ENCODE measurements at places on chromosomes 2 and 18. TPM values are rescaled to one million over a fixed set of nuclear protein-coding genes. Genes with fewer than 3 reads are reported as not detected.

DNA sequence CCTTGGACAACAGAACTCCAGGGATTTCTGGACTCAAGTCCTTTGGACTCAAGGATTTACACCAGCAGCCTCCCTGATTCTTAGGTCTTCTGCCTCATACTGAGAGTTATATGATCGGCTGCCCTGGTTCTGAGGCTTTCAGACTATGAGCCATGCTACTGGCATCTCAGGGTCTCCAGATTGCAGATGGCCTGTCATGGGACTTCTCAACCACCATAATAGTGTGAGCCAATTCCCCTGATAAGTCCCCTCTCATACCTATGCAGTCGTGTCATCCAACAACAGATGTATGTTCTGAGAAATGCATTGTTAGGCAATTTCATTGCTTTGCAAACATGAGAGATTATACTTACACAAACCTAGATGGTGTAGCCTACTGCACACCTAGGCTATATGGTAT is 61.4 kb upstream of the MSTN start:
- H3K4me3 ChIP-seq = no peak overlapping the region
- peaks cover 4% of the 10 kb centered on the region for H3K27me3 ChIP-seq
- H3K27ac ChIP-seq = no peak overlapping the region
- no peaks in the 10 kb centered on the region for H3K36me3 ChIP-seq
- no peaks in the 10 kb centered on the region for H3K4me1 ChIP-seq

- H3K27me3 ChIP-seq = peaks cover 33% of the 10 kb centered on the region
- H3K36me3 ChIP-seq = no peaks in the 10 kb centered on the region
- H3K4me1 ChIP-seq = no peaks in the 10 kb centered on the region
- H3K27ac ChIP-seq = no peak overlapping the region
Observed at GRCh38 chr2:19845323-19845920, 56.4 kb downstream of the TTC32 start.

MSH6 gene
- total RNA-seq = 50.9 TPM

GRCh38 chr2:61626827-61627226 is 88.7 kb upstream of the XPO1 start:
- no peaks in the 10 kb centered on the region for H3K4me1 ChIP-seq
- no peak overlapping the region for H3K27ac ChIP-seq
- H3K4me3 ChIP-seq = no peak overlapping the region
- no peak for DNase-seq
- H3K36me3 ChIP-seq = no peaks in the 10 kb centered on the region
- H3K27me3 ChIP-seq = peaks cover 11% of the 10 kb centered on the region

ASB18 gene
- total RNA-seq = not detected

GRCh38 chr2:169034256-169034655 is 3.1 kb upstream of the ABCB11 start:
- peaks cover 5% of the 10 kb centered on the region for H3K36me3 ChIP-seq
- no peaks in the 10 kb centered on the region for H3K4me1 ChIP-seq
- H3K4me3 ChIP-seq = no peak overlapping the region
- no peaks in the 10 kb centered on the region for H3K27me3 ChIP-seq

GRCh38 chr2:119939915-119940314 is 73.0 kb upstream of the EPB41L5 start:
- peaks cover 8% of the 10 kb centered on the region for H3K4me1 ChIP-seq
- no peak overlapping the region for H3K27ac ChIP-seq
- H3K4me3 ChIP-seq = no peak overlapping the region
- no peak for DNase-seq

DNA sequence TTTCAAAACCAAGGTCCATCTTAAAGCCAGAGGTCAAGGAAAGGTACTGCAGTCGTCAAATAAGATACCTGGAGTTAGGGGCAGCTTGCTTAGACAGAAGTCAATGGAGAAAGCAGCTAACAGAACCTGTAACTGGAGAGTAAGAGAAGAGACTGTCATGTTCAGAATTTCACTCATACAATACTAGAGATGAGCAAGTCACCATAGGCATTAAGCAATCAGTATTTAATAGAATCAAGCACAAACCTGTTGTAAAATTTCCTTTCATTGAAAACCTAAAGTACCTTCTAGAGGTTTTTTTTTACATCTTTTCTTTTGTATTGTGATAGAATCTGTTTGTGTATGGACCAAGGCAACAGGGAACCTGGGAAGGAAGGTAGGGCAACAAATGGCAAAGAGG is 183.4 kb upstream of the ERBB4 start:
- H3K4me3 ChIP-seq = no peak overlapping the region
- H3K4me1 ChIP-seq = peaks cover 23% of the 10 kb centered on the region
- no peaks in the 10 kb centered on the region for H3K27me3 ChIP-seq

- peaks cover 20% of the 10 kb centered on the region for H3K27me3 ChIP-seq
- H3K4me1 ChIP-seq = peaks cover 22% of the 10 kb centered on the region
- no peaks in the 10 kb centered on the region for H3K36me3 ChIP-seq
Observed at GRCh38 chr2:111072220-111072871, 48.4 kb upstream of the BCL2L11 start.

DNA sequence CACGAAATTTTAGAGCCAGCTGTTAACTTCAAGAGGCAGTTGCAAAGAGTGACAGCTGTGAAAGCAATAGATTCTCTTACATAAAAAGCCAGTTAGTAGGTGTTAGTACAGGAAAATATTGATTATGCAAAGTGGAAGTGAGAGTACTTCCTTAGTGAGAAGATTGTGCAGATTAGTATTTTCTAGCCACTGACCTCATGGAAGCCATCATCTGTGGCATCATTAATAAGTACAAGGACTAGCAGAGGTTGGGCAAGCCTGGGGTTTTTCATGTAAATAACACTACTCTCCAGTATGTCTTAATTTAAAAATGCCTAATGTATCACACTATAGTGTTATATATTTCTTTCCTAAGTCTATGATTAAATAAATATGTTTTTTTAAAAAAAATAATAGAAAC is 166.2 kb upstream of the DTNA start:
- H3K36me3 ChIP-seq = no peaks in the 10 kb centered on the region
- H3K4me1 ChIP-seq = no peaks in the 10 kb centered on the region
- no peak for DNase-seq
- H3K27me3 ChIP-seq = no peaks in the 10 kb centered on the region
- H3K27ac ChIP-seq = no peak overlapping the region
- H3K4me3 ChIP-seq = no peak overlapping the region

DNA sequence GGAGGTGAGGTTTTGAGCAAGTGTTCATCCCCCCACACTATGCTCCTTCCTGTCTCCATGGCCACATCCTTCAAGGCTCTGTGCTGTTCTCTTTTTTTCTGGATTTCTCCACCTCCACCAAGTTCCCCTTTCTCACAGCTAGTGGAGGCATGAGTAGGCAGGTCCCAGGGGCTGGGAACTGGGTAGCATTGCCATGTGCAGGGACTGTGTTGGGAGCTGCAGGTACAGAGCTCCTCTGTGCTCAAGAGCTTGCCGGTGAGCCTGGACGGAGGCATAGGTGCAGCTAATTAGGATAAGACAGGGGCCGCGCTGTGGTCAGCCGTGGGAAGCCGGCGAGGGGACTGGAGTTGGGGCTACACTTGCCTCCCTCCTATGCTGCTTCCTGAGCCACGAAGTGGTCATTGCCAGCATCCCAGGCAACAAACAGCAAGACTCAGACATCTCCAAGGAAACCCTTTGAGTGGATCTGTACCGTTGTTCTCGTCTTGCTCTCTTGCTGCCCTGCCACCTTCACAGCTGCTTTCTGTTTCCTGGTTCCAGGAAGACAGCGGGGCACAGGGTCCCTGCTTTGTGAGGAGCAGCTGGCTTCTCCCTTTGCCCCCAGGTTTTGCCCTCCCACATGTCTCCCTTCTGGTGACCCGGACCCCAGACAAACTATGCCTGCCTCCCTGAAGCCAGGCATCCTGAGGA is 36.9 kb downstream of the ATOH8 start:
- DNase-seq = no peak
- H3K27ac ChIP-seq = no peak overlapping the region
- peaks cover 27% of the 10 kb centered on the region for H3K36me3 ChIP-seq
- peaks cover 65% of the 10 kb centered on the region for H3K4me1 ChIP-seq
- H3K27me3 ChIP-seq = peaks cover 13% of the 10 kb centered on the region

GRCh38 chr2:116133381-116133942 is 1681.0 kb upstream of the DDX18 start:
- H3K36me3 ChIP-seq = no peaks in the 10 kb centered on the region
- DNase-seq = no peak
- no peaks in the 10 kb centered on the region for H3K4me1 ChIP-seq
- no peak overlapping the region for H3K27ac ChIP-seq
- no peak overlapping the region for H3K4me3 ChIP-seq
- H3K27me3 ChIP-seq = no peaks in the 10 kb centered on the region

DNA sequence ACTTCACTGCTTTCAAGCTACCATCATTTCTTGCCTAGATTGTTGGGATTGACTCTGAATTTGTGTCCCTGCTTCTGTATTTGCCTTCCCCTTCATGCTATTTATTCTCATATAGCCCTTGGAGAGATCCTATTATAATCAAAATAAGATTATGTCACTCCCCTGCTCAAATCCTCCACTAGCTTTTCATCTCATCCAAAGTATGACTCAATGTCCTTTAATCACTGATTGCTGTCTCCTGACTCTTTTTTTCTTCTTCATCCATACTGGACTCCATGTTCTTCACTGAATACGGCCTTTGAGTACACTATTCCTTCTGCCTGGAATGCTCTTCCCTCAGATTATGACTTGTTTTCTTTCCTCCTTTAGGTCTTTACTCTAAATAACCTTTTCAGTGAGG is 5.0 kb downstream of the RBKS start:
- H3K36me3 ChIP-seq = peaks cover 27% of the 10 kb centered on the region
- peaks cover 2% of the 10 kb centered on the region for H3K27me3 ChIP-seq
- H3K4me1 ChIP-seq = peaks cover 75% of the 10 kb centered on the region

GRCh38 chr2:216181351-216181750 is 72.2 kb downstream of the XRCC5 start:
- no peaks in the 10 kb centered on the region for H3K27me3 ChIP-seq
- no peak overlapping the region for H3K4me3 ChIP-seq
- 0 out of 2 replicates have a peak overlapping the region, but pooled peaks have one; percentile 19 for H3K27ac ChIP-seq

VWA3B gene
- not detected for total RNA-seq

SAG gene
- not detected for total RNA-seq

- H3K27ac ChIP-seq = no peak overlapping the region
- no peaks in the 10 kb centered on the region for H3K36me3 ChIP-seq
- no peaks in the 10 kb centered on the region for H3K27me3 ChIP-seq
- H3K4me3 ChIP-seq = no peak overlapping the region
Observed at GRCh38 chr2:79573895-79574674, 61.2 kb downstream of the CTNNA2 start.

IL1RL1 gene
- total RNA-seq = not detected

NT5DC4 gene
- not detected for total RNA-seq

- DNase-seq = no peak
- H3K27me3 ChIP-seq = no peaks in the 10 kb centered on the region
- H3K27ac ChIP-seq = no peak overlapping the region
- H3K4me1 ChIP-seq = no peaks in the 10 kb centered on the region
- no peaks in the 10 kb centered on the region for H3K36me3 ChIP-seq
Observed at GRCh38 chr2:58562276-58562675, 321.2 kb upstream of the FANCL start.

- H3K27ac ChIP-seq = no peak within 1 kb of the TSS
- no peak for DNase-seq
- peaks cover 18% of the 10 kb centered on the region for H3K36me3 ChIP-seq
- peaks cover 38% of the 10 kb centered on the region for H3K4me1 ChIP-seq
Observed at GRCh38 chr2:181680055-181680936, at the start of gene NEUROD1. Gene NEUROD1 (minus strand): TSS chr2:181680517. CDS start chr2:181678860, 1,657 bp downstream.

DNA sequence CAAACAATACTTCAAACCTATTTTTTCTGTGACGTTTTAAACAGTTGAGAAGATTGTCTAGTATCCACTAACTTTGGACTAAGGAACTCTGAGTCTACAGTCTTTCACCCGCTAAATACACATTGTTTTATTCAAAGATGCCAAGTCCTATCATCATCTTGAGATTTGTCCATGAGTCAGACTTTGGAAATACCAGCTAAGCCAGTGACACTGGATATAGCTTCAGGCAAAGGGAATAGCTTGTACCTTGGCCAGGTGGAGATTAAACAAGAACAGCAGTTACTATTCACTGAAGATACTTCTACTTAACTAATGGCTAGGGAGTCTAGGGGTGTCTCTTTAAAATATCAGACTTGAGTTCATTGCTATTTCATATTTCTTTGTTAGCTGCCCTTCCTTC is 137.5 kb downstream of the COMMD1 start:
- no peak overlapping the region for H3K27ac ChIP-seq
- no peak for DNase-seq
- H3K4me3 ChIP-seq = no peak overlapping the region
- H3K27me3 ChIP-seq = 0 out of 2 replicates have a peak, but pooled peaks cover under 1% of the 10 kb centered on the region
- peaks cover 9% of the 10 kb centered on the region for H3K4me1 ChIP-seq

LOXL3 gene
- 75.7 TPM for total RNA-seq

VWC2L gene
- not detected for total RNA-seq

CD8B2 gene
- total RNA-seq = not detected

GRCh38 chr2:79591281-79591680 is 78.4 kb downstream of the CTNNA2 start:
- H3K4me1 ChIP-seq = peaks cover 4% of the 10 kb centered on the region
- no peak overlapping the region for H3K4me3 ChIP-seq
- DNase-seq = no peak
- no peaks in the 10 kb centered on the region for H3K27me3 ChIP-seq

TMEM150A gene
- 10.3 TPM for total RNA-seq

DNA sequence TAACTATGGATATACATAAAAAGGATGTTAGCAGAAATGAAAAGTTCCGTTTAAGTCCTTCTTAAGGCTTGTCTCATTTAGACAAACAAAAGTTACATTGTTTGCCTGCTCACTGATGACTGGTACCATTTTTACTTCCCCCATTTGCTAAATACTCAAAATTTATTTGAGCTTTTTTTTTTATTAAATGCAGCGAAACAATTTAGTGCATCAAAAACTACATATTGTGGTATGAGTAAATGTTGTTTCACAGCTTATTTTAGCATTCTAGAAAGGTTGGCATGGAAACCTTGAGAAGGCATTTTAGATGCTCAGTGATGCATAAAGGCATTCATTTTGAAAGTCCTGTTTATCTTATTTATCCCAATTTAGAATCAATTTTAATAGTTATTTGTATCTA is 100.0 kb downstream of the MAP2 start:
- peaks cover 31% of the 10 kb centered on the region for H3K4me1 ChIP-seq
- no peak overlapping the region for H3K27ac ChIP-seq
- no peak overlapping the region for H3K4me3 ChIP-seq
- DNase-seq = no peak

DNA sequence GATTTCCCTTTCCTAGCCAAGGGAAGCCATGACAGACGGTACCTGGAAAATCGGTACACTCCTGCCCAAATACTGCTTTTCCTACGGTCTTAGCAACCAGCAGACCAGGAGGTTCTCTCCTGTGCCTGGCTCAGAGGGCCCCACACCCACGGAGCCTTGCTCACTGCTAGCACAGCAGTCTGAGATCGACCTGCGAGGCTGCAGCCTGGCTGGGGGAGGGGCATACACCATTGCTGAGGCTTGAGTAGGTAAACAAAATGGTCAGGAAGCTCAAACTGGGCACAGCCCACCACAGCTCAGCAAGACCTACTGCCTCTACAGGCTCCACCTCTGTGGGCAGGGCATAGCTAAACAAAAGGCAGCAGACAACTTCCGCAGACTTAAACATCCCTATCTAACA is 6.8 kb upstream of the CD207 start:
- DNase-seq = no peak
- H3K27ac ChIP-seq = no peak overlapping the region
- H3K36me3 ChIP-seq = peaks cover 6% of the 10 kb centered on the region
- no peaks in the 10 kb centered on the region for H3K4me1 ChIP-seq
- peaks cover 44% of the 10 kb centered on the region for H3K27me3 ChIP-seq
- no peak overlapping the region for H3K4me3 ChIP-seq

MAPK4 gene
- not detected for total RNA-seq

All from HFFc6 (cell line).